ENCODE measurements at places on chromosomes 12 and 14. TPM values are rescaled to one million over a fixed set of nuclear protein-coding genes. Genes with fewer than 3 reads are reported as not detected.

DNA sequence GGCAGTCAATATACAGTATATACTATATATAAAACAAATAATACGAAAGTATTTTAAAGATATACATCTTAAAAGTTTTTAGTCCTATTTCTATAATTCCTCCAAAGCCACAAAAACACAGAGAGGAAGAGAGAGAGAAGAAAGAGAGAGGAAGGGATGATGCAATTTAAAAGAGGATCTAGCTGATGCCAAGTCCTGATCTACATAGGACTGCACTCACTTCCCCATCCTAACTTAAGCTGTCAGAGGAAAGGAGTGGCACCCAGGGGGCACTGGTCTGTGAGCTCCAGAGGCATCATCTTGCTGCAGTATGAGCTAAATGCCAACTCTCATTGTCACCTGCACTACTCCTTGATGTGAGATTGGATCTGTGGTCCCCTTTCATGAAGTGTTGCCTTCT is 95.8 kb downstream of the C12orf42 start:
- H3K4me3 ChIP-seq = no peak overlapping the region
- H3K36me3 ChIP-seq = no peaks in the 10 kb centered on the region
- no peaks in the 10 kb centered on the region for H3K4me1 ChIP-seq
- no peak overlapping the region for H3K27ac ChIP-seq

- DNase-seq = no peak
- H3K36me3 ChIP-seq = no peaks in the 10 kb centered on the region
- peak overlapping the region; percentile 92 for H3K4me3 ChIP-seq
- peak overlapping the region; percentile 92 for H3K27ac ChIP-seq
- no peaks in the 10 kb centered on the region for H3K27me3 ChIP-seq
Observed at GRCh38 chr12:112418273-112418607, 507 bp upstream of the PTPN11 start.

DNA sequence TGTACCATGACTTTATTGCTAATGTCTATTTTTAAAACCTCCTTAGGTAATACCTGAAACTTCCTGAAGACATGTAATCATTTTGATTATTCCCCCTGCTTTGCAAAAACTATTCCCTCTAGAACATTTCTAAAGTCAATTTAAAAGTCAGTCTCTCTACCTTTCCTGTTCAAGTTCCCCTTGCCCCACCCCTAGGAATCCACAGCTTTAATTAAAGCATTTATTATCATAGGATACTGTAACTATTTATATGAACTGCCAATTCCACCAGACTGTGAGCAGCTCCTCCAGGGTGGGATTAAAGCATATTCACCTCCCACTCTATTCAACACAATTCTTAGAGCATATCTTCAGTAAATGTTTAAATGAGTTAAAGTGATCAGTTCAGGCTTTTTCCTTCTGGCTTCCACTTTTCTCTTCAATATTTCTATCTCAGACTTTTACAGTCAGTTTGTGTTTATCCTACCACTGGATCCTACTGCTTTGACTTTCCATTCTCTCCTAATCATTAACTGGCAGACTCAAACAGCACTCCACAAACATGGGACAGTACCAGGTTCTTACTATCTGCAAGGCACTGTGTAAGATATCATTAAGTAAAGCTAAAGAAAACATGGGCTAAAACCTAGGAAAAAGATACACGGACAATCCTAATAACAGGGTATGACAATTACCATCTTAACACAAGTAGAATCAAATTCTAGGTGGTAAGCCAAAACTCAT is 39.1 kb downstream of the PTPN21 start:
- no peak for DNase-seq
- no peak overlapping the region for H3K27ac ChIP-seq
- no peaks in the 10 kb centered on the region for H3K4me1 ChIP-seq
- no peak overlapping the region for H3K4me3 ChIP-seq
- H3K36me3 ChIP-seq = no peaks in the 10 kb centered on the region
- H3K27me3 ChIP-seq = no peaks in the 10 kb centered on the region

DNA sequence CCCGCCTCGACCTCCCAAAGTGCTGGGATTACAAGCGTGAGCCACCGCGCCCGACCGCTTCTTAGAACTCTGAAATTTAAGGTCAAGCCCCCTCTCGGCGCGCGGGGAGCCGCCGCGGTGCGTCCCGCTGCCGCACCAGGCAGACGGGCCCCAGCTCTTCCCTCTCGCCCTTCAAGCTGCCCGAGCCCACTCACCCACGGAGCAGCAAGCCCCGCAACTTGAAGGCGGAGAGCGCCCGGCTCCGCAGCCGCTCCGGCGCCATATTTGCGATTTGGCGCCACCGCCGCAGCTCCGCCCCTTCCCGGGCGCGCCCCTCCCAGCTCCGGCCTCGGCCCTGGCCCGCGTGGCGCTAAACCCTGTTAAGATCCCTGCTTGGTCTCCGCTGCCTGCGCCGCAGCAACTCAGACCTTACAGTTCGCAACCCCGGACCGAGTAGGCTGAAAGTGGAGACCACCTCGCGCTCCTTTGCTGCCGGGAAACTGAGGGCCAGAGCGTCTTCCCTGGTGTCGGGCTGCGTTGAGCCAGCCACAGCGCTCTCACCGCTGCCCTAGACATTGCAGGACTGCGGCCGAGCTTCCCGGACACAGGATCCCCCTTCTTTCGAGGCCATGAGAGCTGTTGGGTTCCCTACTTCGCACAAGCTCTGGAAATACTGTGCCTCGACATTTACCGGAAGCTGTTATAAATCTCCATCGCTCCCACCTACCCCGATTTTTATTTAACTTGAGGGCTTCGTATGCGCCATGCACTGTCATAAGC is at the start of gene POLE2:
TSS of gene POLE2 (minus strand) at position 273 of the 759 bp plus-strand sequence. CDS start at position 262, 11 bp downstream.
- no peaks in the 10 kb centered on the region for H3K36me3 ChIP-seq
- H3K4me1 ChIP-seq = peaks cover 41% of the 10 kb centered on the region
- peak; percentile 94 for DNase-seq
- H3K27me3 ChIP-seq = no peaks in the 10 kb centered on the region

- H3K27ac ChIP-seq = no peak overlapping the region
- DNase-seq = no peak
- H3K36me3 ChIP-seq = no peaks in the 10 kb centered on the region
- no peaks in the 10 kb centered on the region for H3K4me1 ChIP-seq
Observed at GRCh38 chr12:131085125-131085815, 131.6 kb downstream of the ADGRD1 start.

GRCh38 chr12:94180558-94181296 is 32.4 kb downstream of the PLXNC1 start:
- H3K36me3 ChIP-seq = peaks cover 39% of the 10 kb centered on the region
- DNase-seq = no peak
- H3K27ac ChIP-seq = no peak overlapping the region
- no peak overlapping the region for H3K4me3 ChIP-seq
- no peaks in the 10 kb centered on the region for H3K27me3 ChIP-seq

- peaks cover 22% of the 10 kb centered on the region for H3K4me1 ChIP-seq
- peak overlapping the region; percentile 62 for H3K4me3 ChIP-seq
- no peaks in the 10 kb centered on the region for H3K36me3 ChIP-seq
Observed at GRCh38 chr12:88142610-88142991, 494 bp downstream of the TMTC3 start.

- peaks cover 19% of the 10 kb centered on the region for H3K4me1 ChIP-seq
- H3K27ac ChIP-seq = no peak overlapping the region
Observed at GRCh38 chr12:124700810-124701592, 133.6 kb upstream of the NCOR2 start.

GRCh38 chr14:67837011-67837624 is 17.5 kb downstream of the RAD51B start:
- H3K27ac ChIP-seq = no peak overlapping the region
- no peaks in the 10 kb centered on the region for H3K36me3 ChIP-seq
- no peaks in the 10 kb centered on the region for H3K4me1 ChIP-seq
- no peak for DNase-seq
- no peaks in the 10 kb centered on the region for H3K27me3 ChIP-seq
- no peak overlapping the region for H3K4me3 ChIP-seq

- peaks cover 55% of the 10 kb centered on the region for H3K36me3 ChIP-seq
- peaks cover 3% of the 10 kb centered on the region for H3K4me1 ChIP-seq
- H3K27me3 ChIP-seq = no peaks in the 10 kb centered on the region
- H3K27ac ChIP-seq = no peak overlapping the region
Observed at GRCh38 chr12:19491863-19492262, 52.6 kb downstream of the AEBP2 start.

DNA sequence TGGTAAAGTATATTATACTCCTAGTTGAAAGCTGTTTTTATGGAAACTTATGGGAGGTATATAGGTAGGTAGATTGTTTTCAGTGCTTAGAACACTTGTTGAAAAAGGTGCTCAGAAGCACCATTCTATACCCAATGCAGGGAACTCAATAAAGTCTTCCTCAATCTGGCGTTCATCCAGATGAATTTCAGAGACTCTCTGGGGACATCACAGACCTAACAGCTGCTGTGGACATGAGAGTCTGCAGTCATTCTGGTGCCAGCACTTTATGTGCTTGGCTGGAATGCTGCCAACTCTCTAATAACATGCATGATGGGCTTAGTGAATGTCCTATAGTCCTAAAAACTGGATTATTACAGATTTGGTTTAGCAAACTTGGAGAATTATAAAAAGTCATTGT is 115.9 kb downstream of the NTN4 start:
- DNase-seq = no peak
- no peaks in the 10 kb centered on the region for H3K27me3 ChIP-seq
- peaks cover 27% of the 10 kb centered on the region for H3K36me3 ChIP-seq
- H3K4me3 ChIP-seq = no peak overlapping the region

DNA sequence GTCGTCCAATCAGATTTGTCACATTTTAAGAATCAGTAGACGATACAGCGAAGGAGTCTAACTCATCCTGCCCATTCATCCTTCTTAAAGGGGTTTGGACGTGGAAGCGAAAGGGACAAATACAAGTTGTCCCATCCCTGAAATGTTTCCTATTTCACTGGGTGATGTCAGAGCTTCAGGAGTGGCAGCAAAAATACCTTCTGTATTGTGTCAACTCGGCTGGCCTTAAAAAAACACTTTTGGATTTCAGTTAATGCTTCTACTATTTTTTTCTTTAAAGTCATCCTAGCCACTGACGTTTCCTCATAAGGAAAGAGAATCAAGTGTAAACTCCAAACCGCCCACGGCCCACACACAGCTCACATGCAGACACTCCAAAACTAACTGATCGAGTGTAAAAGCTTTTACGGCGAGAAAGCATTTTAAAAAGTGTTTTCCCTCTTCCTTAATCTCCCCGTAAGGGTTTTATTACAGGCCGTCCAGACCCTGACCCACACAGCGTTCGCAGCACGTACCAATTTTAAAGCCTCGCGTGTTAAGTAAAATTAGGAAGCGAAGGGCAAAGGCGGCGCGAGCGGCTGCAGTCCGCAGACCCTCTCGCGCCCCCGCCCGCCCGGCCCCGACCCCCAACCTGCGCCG is 593 bp downstream of the CFL2 start:
- H3K27ac ChIP-seq = peak overlapping the region; percentile 94
- peak overlapping the region; percentile 72 for H3K4me3 ChIP-seq
- peaks cover 13% of the 10 kb centered on the region for H3K4me1 ChIP-seq
- no peaks in the 10 kb centered on the region for H3K36me3 ChIP-seq
- H3K27me3 ChIP-seq = no peaks in the 10 kb centered on the region
- DNase-seq = no peak

- no peak for DNase-seq
- no peak overlapping the region for H3K27ac ChIP-seq
- no peak overlapping the region for H3K4me3 ChIP-seq
- no peaks in the 10 kb centered on the region for H3K27me3 ChIP-seq
Observed at GRCh38 chr14:102854091-102854703, 68.3 kb upstream of the AMN start.

DNA sequence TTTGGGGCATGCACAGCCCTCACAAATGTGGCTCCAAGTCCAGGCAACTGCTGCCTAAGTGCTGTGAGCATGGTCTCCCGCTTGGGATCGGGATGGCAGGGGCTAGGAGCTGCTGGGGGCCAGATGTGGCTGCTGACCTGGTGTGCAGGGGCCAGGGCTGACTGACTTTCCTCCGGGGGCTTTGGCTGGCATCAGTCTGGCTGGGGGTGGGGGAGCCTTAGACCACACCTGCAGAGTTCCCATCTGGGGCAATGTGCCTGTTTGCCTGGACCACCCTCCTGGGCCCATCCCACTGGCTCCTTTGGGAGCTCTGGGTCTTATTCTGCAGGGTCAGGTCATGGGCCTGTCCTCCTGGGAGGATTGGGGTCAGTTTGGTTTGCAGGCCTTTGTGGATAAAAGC is 90.5 kb downstream of the TSPAN9 start:
- H3K27ac ChIP-seq = no peak overlapping the region
- DNase-seq = no peak
- H3K36me3 ChIP-seq = no peaks in the 10 kb centered on the region
- H3K4me3 ChIP-seq = no peak overlapping the region
- H3K27me3 ChIP-seq = no peaks in the 10 kb centered on the region
- H3K4me1 ChIP-seq = peaks cover 21% of the 10 kb centered on the region

DNA sequence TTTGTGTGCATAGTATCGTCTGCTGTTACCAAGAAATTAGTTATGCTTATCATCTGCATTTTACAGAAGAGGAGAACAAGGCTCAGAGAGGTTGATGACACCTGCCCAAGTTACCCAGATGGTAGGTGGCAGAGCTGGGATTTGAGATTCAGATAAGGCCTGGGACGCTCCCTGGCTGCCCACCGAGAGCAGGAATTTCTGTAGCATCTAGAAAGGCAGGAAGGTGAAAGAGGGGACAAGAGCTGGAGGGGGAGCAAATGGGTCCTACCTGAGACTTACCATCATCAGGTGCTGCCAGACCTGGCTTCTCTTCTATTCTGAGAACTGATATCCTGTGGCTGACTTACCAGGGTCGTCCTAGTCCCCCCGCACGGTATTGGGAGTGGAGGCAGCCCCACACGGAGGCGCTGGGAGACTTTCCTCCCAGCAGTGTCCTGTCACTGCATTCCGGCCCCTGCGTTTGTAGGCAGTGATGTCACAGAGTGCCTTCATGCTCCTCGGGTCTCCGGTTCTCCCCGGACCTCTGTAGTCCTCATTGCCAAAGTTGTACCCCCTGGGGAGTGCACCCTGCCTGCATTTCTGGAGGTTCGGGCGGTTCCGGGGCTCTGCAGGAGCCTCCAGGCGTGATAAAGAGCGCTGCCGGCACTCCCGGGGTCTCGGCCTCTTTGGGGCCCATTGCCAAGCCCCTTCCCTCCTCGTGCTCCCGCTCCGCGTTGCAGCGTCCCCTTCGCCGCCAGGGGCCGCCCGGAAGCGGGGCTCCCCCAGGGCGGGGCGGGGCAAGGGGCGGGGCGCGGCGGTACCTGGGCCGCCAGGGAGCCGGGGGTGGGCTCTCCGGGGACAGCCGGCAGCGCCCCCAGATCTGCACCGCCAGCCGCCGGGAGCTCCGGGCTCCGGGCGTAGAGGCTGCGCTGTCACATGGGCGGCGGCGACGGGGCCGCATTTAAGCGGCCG is at the start of gene CABP1:
TSS of gene CABP1 (plus strand) at position 856 of the 951 bp plus-strand sequence. CDS start at position 916, 60 bp downstream.
- DNase-seq = peak; percentile 86
- H3K27ac ChIP-seq = no peak within 1 kb of the TSS
- H3K36me3 ChIP-seq = no peaks in the 10 kb centered on the region
- peak within 1 kb of the TSS; percentile 41 for H3K4me3 ChIP-seq
- peaks cover 24% of the 10 kb centered on the region for H3K27me3 ChIP-seq

DNA sequence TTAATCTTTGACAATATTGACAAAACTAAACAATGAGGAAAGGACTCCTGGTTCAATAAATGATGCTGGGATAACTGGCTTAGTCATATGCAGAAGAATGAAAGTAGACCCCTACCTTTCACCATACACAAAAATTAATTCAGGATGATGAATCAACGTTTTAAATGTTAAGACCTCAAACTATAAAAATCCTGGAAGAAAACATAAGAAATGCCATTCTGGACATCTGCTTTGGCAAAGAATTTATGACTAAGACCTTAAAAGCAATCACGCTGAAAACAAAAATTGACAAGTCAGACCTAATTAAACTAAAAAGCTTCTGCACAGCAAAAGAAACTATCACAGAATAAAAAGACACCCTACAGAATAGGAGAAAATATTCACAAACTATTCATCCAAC is 97.4 kb downstream of the LMNTD1 start:
- DNase-seq = no peak
- H3K27ac ChIP-seq = no peak overlapping the region
- H3K36me3 ChIP-seq = no peaks in the 10 kb centered on the region
- H3K4me1 ChIP-seq = no peaks in the 10 kb centered on the region

CLEC4D gene
- 1.1 TPM for polyA plus RNA-seq

ACOT6 gene
- polyA plus RNA-seq = not detected

FAM90A1 gene
- 0.20 TPM for polyA plus RNA-seq

CLEC9A gene
- 0.43 TPM for polyA plus RNA-seq

HOXC5 gene
- polyA plus RNA-seq = not detected

GALNT16 gene
- 5.3 TPM for polyA plus RNA-seq

DIO3 gene
- 0.04 TPM for polyA plus RNA-seq

Measured in spleen (tissue), 13 donors.